Activated CD4-positive, alpha-beta T cell treated with anti-CD3 and anti-CD28 coated beads, Interleukin-10, Interleukin-2, amounts not matched to agents 100 ng/mL and 50 ng/mL, durations not matched to agents 16 hours and 8 hours (primary cell): ENCODE measurements at places on chromosomes 3 and 15.

DNA sequence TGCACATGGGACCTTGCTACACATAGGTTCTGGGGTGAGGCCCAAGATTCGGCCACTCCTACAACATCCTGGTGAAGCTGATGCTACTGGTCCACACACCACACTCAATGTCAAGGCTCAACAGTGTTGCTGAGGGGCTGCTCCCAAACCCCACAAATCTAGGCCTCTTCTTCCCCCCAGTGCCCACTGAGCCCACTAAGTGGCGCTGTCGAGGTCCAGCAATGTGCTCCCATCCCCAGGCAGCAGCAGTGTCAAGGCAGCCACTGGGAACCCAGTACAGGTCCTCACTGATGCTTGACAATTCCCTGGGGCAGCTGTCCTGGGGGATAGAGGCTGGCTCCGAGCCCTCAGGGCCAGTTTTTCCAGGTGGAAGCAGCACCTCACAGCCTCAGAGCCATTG lies 21.5 kb downstream of the SCN5A start:
- DNase-seq, result peak; percentile 28

- no peak for DNase-seq
Observed at GRCh38 chr3:62604298-62604697, 230.9 kb upstream of the FEZF2 start.

GRCh38 chr3:29763115-29763514 lies 482.2 kb downstream of the RBMS3 start:
- no peak for DNase-seq

DNA sequence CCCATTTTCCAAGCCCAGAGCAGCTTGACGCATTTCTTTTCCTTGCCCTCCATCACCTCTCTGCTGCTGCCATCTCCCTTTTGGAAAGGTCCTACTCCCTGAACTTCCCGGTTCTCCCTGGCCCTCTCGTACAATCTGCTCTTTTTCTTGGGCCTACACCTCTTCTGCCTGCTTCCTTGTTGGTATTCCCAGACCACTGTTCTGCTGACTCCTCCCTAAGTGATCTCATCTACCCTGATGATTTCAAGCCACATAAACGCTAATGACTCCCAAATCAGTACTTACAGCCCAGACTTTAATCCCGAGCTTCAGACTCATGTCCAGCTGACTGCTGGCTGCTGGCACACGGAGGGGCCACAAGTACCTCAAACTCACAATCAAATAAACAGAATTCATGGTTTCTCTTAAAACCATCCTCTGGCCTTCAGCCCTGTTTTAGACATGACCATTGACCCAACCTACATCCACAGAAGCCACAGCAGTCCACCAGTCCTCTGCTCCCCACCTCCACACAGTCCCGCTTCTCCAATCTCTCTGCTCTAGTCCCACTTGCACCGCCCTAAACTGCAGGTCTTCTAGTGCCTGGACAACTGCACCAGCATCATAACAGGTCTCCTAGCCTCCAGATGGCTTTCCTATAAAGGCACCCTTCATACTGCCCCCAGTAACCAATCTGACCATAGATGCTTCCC lies 57.6 kb downstream of the AAGAB start:
- no peak for DNase-seq

GRCh38 chr3:196661400-196661799 lies 21.9 kb downstream of the NRROS start:
- no peak for DNase-seq

DNA sequence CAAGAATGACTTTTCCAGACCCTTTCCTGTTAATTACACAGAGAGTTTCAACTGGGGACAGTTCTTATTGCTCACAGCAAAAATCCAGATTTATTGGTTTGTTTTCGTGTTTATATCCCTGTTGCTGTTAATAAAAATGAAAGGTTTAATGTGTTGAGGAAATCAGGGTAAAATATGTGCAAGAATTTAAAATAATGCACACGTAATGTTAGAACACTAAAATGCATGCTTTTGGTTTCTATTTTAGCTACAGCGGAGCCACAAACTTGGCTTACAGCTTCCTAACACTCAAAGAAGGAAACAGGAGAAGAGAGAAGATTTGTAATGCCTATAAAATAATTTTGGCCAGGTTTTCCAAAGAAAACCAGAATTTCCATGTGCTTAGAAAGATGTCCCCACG lies 62.7 kb downstream of the CASR start:
- no peak for DNase-seq

GRCh38 chr3:51942603-51943450 lies 664 bp downstream of the PARP3 start:
- peak; percentile 74 for DNase-seq

DNA sequence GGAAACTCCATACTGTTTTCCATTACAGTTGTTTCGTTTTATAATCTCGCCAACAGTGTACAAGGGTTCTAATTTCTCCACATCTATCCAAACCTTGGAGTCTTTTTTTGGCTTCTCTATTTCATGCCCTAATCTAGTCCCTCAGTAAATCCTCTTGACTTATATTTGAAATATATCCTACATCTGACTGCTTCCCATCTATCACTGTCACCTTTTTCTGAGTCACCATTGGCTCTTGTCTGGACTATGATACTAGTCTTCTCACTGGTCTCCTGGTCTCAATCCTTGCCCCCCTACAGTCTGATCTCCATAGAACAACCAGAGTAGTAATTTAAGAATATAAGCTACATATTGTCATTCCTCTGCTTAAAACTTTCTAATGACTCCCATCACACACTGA lies 80.0 kb downstream of the ITPR1 start:
- DNase-seq, result no peak

DNA sequence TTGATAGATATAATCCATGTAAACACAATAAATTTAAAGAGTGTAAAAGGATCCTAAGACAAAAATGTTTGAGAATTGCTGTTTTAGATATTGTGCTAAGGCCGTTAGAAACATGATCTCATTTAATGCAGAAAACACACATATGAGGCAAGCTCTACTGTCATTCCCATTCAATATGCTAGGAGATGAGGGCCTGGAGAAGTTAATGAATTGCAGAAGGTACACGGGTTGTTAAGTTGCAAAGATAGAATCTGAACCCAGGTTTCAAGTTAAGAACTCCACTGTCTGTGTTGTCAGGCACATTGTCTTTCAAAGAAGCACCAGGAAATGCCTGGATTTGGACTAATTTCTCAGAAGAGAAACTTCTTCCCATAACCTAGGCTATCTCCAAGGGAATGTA lies 65.1 kb upstream of the SAMMSON start:
- no peak for DNase-seq

DNA sequence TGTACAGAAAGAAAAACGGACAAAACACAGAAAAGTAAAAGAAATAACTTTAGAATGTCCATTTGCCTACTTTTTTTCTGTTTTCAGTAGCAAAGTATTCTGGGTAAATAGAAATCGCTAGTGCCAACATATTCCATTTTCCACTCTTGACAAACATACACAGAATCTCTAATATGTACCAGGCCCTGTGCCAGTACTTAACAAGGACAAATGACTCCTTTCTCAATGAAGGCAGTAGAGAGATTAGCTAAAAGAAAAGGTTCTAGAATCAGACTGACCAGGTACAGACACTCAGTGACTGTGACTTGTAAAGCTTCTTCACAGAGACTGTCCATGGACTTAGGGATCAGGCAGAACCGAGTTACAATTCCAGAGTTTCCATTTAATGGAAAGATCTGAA lies 165.8 kb upstream of the STAC start:
- DNase-seq, result no peak

DNA sequence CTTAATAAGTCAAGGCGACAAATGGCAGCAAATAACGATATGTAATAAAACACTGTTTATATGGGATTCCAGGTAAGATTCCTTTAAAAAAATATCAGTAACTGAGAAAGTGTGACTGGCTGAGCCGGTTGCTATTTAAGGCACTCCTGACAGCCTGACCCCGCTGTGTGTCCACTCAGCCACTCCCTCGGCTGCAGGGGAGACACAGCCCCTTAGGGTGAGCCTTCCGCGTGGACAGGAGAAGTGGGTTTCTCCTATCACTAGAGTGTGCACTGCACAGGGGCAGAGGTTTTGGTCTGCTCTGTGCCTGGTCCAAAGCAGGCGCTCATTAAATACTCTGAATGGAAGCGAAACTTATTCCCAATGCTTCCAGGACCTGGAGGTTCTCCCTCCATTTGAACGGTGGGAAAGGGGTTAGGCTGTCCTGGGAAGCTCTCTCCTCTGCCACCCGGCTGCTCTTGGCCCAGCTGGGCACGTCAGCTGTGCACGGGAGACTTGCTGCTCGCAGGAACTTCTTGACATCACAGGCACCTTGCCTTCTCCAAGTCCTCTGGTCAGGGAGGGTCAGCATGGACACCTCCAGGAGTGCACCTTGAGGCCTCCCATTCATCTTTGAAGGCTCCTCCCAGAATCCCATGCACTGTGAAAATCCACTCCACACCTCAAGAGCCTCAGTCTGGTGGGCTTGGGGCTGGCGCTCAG lies 43.3 kb upstream of the SLCO2A1 start:
- DNase-seq, result no peak

DNA sequence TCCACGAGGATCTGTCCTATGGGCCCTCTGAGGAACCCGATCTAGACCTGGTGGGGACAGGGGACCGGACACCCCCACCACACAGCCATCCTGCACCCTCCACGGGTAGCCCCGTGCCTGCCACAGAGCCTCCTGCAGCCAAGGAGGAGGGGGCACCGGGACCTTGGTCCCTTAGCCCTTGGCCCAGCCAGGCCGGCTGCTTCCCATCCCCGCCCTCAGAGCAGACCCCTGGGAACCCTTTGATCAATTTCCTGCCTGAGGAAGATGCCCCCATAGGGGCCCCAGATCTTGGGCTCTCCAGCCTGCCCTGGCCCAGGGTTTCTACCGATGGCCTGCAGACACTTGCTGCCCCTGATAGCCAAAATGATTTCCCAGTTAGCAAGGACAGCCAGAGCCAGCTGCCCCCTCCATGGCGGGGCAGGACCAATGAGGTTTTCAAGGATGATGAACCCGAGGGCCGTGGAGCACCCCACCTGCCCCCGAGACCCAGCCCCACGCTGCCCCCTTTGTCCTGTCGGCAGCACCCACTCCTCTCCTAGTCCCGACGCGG lies 91.5 kb downstream of the TBC1D2B start:
- DNase-seq, result no peak

DNA sequence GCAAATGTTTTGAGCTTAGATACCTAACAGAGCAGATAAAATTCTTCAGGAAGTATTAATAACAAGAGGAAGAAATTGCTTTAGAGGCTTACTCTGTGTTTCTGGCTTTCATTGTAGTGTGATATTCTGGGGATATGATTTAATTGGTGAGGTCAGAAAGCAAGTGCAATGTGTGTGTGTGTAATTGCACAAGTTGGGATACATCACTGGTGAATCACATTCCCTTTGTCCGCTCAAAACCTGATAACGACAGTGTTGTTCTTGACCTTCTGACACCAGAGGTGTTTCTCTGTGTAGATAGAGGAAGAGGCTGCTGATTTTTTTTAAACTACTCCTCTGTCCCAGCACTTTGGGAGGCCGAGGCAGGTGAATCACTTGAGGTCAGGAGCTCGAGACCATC lies 161.1 kb downstream of the CACNA2D3 start:
- DNase-seq, result no peak

GRCh38 chr3:114929971-114930732 lies 216.9 kb downstream of the ZBTB20 start:
- no peak for DNase-seq

- DNase-seq, result no peak
Observed at GRCh38 chr3:127172781-127173515, 20.0 kb upstream of the PRR23E start.

DNA sequence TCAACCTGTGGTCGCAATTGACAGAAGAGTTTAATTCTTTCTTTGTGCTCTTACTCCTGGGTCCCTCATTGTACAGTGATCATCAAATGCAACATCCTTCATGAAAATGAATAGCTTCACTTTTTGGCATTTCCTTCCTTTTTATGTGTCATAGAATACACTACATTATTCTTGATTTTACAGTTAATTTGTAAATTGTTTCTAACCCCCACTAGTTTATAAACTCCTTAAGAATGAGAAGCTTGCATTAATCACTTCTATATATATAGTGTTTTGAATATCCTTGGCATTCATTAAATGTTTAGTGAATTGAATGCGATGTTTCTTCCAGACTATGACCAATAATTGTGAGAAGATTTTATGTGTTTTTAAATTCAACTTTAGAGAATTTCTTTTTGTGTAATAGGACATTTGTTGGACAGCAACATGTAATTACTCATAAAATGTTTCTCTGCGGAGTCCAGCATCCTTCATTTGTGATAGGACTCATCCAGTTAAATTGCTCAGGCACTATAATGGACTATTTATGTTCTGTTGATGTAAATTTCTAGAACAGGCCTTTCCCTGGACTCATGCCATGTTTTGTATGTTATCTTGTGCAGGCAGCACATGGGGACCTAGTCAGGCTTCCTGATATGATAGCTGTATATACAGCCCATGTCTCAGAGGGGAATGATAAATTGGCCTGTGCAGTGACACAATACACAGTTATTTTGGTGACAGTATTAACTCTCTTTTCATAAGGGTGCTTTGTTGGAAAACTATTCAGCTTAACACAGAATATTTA lies 51.3 kb downstream of the MBNL1 start:
- no peak for DNase-seq

- no peak for DNase-seq
Observed at GRCh38 chr15:85974348-85974705, 105.3 kb upstream of the AGBL1 start.

- DNase-seq, result no peak
Observed at GRCh38 chr3:53642211-53642610, 147.8 kb downstream of the CACNA1D start.

DNA sequence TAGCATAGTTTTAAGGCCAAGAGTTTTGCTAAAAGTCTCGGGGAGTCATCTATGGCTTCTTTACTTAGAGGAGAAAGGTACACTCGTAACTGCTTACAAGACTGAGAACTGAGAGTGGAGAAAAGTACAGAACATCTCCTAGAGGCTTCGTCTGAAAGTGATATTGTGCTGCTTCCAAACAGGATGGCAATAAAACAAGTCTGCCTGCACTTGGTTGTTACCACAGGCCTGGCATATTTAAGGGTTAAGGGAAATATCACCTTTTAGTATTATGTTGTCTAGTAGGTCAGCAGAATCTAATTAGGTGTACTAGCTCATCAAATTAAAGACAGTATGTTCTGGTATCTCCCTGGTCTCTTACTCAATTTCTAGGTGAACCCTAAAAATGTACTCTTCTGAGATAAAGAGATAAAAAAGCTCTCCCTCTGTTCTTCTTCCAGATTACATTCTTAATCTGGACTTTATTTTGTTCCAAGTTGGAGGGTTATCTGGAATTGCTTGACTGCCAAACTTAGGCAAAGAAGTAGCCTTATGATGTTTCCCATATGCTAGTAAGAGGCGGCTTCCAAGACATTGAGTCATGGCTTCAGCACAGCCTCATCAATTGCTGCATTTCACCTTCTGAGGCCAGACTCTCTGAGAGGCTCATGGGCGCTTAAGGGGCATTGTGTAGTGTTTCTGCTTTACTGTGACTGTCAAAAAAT lies 181.3 kb downstream of the LSAMP start:
- no peak for DNase-seq

- no peak for DNase-seq
Observed at GRCh38 chr3:31421314-31422048, 111.2 kb upstream of the STT3B start.

- no peak for DNase-seq
Observed at GRCh38 chr15:87579537-87579936, 677.0 kb downstream of the NTRK3 start.
